Panc1 (cell line): ENCODE measurements at places on chromosomes 1 and 21.

GRCh38 chr1:215215846-215216245 lies 133.3 kb downstream of the KCNK2 start:
- DNase-seq: no peak

DNA sequence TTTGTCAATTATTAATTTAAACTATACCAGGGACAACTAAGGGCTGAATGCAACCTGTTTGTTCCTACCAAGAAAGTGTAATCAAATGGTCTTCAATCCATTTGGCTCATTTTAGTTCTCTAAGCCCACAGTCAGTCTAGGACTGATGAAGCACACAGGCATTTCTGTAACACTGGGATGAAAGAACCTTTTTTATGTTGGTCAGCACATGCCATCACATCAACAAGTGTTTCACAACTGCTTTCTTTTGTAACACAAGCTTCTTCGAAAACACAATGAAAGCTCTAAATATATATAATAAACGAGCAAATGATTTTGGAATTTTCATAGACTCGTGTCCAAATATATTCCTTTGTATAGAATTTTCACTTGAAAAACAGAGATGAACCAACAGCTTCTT lies 28.8 kb downstream of the HEATR1 start:
- no peak for DNase-seq

DNA sequence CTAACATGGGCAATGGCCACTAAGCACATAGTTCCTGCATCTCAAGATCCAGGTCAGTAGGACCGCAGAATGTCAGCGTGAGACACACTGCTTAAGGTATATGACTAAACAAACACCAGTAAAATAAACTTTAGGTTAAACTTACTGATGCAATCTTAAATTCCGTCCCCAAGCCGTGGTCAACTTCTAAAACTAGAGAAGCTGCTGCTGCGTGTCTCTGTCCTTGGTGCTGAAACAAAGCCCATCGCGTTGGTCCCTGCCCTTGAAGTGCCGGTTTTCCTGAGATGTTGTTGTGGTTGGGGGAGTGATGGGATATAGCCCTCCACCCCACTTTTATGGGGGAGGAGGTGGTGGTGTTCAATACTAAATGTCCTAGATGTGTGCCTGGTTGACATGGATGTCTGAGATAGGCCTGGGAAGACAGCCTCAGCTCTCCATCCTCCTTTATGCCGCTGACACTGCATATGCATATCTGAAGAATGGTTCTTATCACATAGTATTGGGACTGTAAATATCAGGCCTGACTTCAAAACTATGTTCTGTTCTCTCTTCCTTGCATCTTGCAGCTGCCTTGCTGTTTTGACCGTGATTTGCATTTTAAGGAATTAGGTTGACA lies 72.0 kb upstream of the KCNA3 start:
- DNase-seq: no peak

GRCh38 chr1:46013581-46013980 lies 118.8 kb downstream of the PIK3R3 start:
- DNase-seq: no peak

- DNase-seq: no peak
These were observed 58.1 kb downstream of the SSBP3 start for GRCh38 chr1:54347955-54348699.

GRCh38 chr21:46570119-46570518 lies 34.8 kb downstream of the S100B start:
- no peak for DNase-seq

GRCh38 chr1:160637821-160638539 lies 8.9 kb downstream of the SLAMF1 start:
- no peak for DNase-seq

GRCh38 chr1:197553281-197553680 lies 222.0 kb downstream of the DENND1B start:
- DNase-seq: no peak

- DNase-seq: no peak
These were observed 272.0 kb downstream of the FOXD2 start for GRCh38 chr1:47709872-47710231.

DNA sequence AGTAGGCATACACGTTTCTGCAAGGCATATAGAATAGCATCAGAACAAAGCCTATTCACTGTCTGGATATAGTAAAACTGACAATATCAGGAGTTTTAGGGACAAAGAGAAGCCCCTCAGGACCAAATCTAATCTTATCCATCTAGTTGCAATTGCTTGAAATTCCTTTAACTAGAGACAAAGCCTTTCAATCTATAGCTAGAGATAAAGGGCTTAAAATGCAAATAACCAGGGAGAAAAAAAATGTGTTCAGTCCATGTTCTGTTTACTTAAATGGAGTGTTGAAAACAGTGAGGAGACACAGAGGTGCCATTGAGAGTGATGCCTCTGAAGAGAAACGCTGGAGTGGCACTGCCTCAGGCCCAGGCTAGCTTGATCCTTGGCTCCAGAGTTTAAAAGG lies 286.1 kb downstream of the DPYD start:
- no peak for DNase-seq

DNA sequence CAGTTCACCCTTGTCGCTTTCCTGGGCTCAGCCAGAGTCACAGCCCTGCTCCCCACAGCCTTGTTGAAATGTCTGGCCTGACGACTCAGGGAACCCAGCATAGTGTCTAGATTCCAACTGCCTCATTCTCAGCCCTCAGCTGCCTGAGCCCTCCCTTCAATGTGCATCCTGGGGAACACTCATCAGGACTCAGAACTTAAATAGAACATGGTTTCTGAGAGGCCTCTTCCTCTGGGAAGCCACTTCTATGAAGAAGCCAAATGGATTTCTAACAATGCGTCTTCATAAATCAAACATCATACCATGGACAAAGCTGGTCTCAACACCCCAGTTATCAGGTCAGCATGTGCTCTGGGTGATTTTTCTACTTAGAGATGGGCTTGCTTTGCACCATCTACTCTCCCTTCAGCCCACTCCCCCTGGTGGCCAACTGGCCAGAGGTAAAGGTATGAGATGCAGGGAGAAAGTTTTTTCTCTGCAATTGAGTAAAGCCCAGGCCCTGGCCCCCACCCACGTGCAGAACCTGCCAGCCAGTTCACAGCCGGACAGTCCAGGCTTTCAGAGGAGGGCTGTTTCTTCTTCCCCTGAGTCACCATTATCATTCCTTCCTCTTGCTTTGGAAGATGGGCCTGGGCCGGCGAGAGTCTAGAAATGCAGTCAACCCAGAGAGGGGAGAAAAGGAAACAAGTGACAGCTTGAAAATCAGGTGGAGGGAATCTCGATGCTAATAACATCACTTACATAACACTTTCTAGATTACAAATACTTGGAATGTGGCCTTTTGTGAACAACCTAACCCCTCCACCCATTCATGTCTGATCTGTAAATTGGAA lies 32.1 kb downstream of the CD244 start:
- DNase-seq: peak; percentile 30

GRCh38 chr1:155236451-155236850 lies 18.8 kb downstream of the ENTREP3 start:
- DNase-seq: no peak

GRCh38 chr1:207836591-207837347 lies 74.2 kb downstream of the CD34 start:
- DNase-seq: no peak

- DNase-seq: no peak
These were observed at the start of gene TMEM35B for GRCh38 chr1:34984793-34985608. Gene TMEM35B, minus strand, starts transcription at chr1:34985347. Its CDS starts 42 bp downstream, at chr1:34985305.

GRCh38 chr1:147218606-147219005 lies 6.5 kb downstream of the FMO5 start:
- no peak for DNase-seq

- no peak for DNase-seq
These were observed 358.0 kb downstream of the LMO4 start for GRCh38 chr1:87686671-87687070.

- DNase-seq: no peak
These were observed 539 bp downstream of the CGN start for GRCh38 chr1:151511636-151512215.

DNA sequence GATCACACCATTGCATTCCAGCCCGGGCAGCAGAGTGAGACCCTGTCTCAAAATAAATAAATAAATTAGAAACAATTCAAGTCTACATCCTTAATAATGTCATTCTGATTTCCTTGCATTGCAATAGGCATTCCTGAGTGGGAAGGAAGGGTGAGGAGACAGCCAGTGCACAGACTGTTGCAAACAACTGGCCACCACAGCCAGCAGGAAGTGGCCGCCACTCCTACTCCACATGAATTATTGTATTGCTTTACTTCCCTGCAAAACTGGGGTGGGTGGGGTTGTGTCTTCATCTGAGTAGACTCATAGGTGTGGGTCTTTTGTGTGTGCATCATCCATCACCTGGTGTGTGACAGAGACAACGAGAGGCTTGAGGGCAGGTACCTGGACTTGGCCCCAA lies 60.1 kb downstream of the OPTC start:
- DNase-seq: no peak

- DNase-seq: no peak
These were observed 1346.1 kb downstream of the BRINP3 start for GRCh38 chr1:189131576-189131975.

GRCh38 chr1:173294843-173295242 lies 87.7 kb upstream of the TNFSF4 start:
- DNase-seq: no peak

GRCh38 chr1:62487956-62488355 lies 51.1 kb downstream of the USP1 start:
- no peak for DNase-seq

- DNase-seq: no peak
These were observed 258.6 kb downstream of the GRIK3 start for GRCh38 chr1:36775716-36776115.

DNA sequence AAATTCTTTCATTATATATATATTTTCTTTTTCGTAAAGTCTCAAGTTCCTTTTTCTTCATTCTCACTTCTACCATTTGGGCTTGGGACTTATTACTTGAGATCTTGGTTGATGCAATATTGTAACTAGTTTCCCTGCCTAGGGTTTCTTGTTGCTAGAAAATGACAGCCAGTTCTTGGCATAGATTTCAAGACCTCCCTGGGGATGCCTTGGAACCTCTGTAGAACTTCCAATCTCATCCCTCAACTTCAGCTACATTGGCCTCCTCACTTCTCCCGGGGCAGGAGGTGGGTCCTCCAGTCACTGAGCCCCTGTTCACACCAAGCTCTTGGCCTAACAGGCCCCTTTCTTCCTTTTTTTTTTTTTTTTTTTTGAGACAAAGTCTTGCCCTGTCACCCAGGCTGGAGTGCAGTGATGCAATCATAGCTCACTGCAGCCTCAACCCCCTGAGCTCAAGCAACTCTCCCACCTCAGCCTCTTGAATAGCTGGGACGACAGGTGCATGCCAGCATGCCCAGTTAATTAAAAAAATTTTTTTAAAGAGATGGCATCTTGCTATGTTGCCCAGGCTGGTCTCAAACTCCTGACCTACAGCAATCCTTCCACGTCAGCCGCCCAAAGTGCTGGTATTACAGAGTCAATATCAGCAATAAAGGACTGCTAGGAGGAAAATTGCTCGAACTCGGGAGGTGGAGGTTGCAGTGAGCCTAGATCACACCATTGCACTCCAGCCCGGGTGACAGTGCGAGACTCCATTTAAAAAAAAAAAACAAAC lies 33.1 kb downstream of the MAP3K7CL start:
- no peak for DNase-seq

GRCh38 chr21:34836103-34836932 lies 167.5 kb downstream of the CLIC6 start:
- DNase-seq: peak; percentile 71

- peak; percentile 54 for DNase-seq
These were observed 28.2 kb downstream of the TCEANC2 start for GRCh38 chr1:54081306-54082270.

- DNase-seq: no peak
These were observed 5.4 kb downstream of the BARHL2 start for GRCh38 chr1:90711696-90712095.

GRCh38 chr1:5814046-5814619 lies 178.1 kb downstream of the NPHP4 start:
- DNase-seq: no peak

DNA sequence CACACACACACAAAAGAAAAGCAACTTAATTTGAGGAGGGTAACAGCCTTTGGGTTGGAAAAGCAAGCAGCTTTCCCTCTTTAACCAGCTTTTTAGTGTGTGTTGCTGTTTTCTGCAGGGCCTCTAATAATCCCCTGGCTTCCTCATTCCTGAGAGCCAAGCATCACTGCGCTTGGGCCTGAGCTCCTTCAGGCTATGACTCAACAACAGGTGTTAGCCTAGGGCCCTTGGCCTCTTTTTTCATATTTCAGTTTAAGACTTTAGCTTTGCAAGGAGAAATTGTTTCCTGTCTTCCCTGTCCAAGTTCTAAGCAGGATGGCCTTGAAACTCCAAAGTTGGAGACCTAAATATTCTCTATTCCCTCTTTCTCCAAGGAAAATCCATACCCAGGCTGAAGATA lies 26.2 kb upstream of the SNX27 start:
- no peak for DNase-seq

- DNase-seq: no peak
These were observed 5.5 kb downstream of the THBS3 start for GRCh38 chr1:155202198-155202597.

DNA sequence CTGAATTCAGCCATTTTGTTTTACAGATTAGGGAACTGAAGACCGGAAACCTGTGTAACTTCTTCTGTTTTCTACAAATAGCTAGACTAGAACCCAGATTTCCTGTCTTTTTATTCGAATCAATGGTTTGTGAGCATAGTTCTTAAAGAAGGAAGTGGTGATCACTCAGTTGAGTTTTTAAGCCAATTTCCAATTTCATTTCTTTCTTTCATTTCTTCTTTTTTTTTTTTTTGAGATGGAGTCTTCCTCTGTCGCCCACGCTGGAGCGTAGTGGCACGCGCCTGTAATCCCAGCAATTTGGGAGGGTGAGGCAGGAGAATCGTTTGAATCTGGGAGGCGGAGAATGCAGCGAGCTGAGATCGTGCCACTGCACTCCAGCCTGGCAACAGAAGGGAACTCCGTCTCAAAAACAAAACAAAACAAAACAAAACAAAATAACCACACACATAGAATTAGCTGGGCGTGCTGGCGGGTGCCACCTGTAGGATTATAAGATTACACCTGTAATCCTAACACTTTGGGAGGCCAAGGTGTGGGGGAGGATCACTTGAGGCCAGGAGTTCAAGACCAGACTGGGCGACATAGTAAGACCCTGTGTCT lies 3.0 kb upstream of the MDM4 start:
- DNase-seq: no peak

GRCh38 chr1:147078606-147079399 lies 93.5 kb downstream of the PRKAB2 start:
- no peak for DNase-seq

DNA sequence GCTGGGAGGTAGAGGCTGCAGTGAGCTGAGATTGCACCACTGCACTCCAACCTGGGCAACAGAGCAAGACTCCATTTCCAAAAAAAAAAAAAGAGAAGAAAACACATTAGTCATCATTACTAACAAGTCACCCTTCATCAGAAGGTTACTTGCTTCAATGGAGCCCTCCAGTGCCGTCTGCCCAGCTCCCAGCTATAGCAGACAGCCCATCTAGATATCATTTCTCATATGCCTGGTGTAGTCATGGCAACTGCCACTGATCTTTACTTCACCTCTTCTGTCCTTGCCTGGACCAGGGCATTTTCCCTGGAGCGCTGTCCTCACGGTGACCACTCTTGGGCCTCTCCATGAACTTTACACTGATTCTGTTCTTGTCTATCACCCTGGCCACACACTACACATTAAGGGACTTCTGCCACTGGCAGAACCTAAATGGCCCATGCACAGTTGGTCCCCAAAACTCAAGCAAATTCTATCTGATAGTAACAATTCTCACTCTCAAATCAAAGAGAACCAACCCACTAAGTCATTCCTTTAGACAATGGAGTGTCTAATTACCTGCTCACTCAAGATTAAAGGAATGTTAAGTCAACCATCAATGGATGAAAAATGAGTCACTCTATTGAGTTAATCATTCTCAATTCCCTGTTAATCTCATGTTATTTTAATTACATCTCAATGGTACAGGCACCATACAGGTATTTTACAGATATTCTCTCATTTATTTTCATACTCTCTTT lies 12.9 kb downstream of the GPA33 start:
- no peak for DNase-seq
